ENCODE measurements at places on chromosomes 11 and 22. TPM values are rescaled to one million over a fixed set of nuclear protein-coding genes. Genes with fewer than 3 reads are reported as not detected.

DNA sequence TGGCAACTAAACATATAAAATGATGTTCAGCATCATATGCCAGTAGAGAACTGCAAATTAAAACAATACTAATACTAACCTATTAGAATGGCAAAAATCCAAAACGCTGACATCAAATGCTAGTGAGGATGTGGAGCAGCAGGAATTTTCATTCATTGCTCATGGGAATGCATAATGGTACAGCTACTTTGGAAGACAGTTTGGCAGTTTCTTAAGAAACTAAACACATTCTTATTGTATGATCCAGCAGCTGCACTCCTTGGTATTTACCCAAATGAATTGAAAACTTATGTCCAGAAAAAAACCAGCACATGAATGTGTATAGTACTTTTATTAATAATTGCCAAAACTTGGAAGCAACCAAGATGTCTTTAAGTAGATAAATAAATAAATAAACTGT is 258.0 kb downstream of the TENM4 start:
- no peak for DNase-seq

Gene ENTHD1
- not detected for total RNA-seq

GRCh38 chr22:31569126-31569525 is 72.8 kb downstream of the SFI1 start:
- DNase-seq: no peak

Gene KDELR3
- 4.5 TPM for total RNA-seq

All from H7 (cell line).